D721Med (cell line): ENCODE measurements at places on chromosomes 1 and 21.

- DNase-seq, result no peak
Observed at GRCh38 chr1:2502661-2503553, 23.5 kb downstream of the PANK4 start.

DNA sequence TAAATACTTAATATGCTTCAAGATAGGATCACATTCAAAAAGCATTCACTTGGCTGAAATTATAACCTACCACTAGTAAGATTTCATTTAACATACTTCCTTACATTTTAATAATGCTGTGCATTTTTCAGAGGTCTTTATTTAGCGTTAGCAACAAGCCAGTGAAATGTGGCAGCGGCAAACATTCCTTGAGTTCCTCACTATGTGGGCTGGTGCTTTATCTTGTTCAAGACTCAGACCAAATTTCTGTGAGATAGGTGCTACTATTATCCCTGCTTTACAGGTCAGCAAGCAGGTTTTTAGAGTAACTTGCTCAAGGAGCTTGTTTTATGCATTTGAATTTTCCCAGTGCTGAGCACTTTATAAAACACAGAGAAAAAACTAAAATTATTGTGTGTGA lies 132.7 kb downstream of the PLPPR4 start:
- DNase-seq, result no peak

DNA sequence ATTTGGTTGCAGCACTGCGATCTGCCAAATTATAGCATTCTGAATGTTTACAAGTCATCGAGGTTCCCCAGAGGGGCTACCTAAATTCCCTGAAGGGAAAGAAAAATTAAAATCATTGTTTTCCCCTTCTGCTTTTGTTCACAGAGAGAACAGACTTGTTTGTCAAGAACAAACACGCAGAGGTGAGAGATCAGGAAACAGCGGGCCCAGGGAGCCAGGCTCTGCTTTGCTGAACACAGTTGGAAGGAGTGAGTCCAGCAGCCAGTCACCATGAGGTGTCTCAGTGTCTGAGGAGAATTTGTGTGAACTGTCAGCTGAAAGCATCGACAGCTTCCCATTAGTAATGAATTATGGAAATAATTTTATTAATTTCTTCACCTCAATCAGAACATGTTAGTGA lies 52.5 kb downstream of the RWDD3 start:
- no peak for DNase-seq

DNA sequence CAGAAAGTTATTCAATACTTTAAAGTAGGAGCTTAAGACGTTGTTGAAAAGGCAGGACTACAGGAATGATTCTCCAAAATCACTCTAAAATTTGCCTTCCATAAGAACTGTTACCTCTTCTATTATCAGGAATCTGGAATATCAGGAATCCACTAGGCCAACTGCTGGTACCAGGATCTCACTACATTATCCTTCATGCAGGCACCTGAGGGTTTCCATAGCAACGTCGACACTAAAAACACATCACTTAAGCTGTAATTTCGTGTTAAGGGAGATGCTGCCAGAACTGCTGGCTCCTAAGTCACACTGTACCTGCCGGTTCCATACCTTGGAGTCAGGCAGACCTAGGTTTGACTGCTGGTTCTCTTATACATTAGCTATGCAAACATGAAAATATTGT lies 139.7 kb upstream of the C1orf87 start:
- DNase-seq, result no peak

DNA sequence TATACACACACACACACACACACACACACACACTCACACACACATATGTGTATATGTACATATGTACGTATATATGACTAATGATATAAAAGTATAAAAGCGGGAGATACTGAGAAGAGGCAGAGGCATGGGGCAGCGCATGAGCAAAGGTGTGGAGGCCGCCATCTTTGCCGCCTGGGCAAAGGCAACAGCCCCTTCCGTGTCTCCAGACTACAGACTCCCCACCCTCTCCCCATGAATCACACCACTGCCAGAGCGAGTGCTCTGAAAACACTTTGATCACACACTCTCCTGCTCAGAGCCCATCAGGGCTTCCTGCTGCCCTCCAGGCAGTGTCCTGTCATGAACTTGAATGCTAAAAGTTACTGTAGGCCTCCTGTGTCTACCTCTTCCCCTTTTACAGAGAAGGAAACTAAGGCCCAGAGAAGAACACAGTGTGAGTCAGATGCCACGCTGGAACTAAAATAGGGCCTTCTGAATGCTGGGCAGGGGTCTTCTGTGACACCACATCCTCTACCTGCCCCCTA lies 54.7 kb upstream of the SSBP3 start:
- DNase-seq, result no peak

GRCh38 chr21:29639366-29640079 lies 300.3 kb downstream of the GRIK1 start:
- DNase-seq, result no peak

DNA sequence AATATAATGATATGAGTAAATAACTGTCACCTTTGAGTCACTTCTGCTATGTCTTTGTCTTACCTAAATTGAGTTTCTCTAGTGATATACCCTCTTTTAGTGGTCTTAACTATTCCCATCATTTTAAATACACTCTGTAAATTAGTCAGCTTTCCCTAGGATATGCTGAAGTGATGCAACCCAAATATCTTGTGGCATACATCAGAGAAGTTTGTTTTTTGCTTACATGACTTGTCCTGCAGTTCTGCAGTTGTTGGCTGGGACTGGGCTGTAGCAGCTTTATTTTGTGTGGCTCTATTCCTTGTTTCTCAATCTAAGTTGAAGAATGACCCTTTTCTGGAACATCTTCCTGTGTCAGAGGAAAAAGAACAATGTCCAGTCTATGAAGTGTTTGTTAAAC lies 76.4 kb downstream of the TTC3 start:
- DNase-seq, result no peak
